ENCODE measurements at places on chromosomes 3 and 15.

DNA sequence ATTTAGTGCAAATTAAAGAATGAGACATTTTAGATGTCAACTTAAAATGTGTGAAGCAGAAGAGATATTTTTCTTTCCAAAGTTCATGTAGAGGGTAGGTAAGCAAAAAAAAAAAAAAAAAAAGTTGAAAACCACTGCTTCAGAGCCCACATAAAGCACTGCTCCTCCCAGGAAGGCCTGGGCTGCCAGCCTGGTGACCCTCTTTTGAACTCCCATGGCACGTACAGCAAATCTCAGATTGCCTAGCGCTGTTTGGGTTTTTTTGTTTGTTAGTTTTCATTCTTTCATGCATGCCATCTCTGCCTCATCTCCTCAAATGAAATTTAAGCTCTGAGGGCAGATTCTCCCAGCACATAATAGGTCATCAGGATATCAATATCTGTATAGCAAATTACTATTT is 120.1 kb downstream of the SRGAP3 start:
- no peak for DNase-seq

- DNase-seq: no peak
Measured at GRCh38 chr15:45101749-45102148, 12.2 kb downstream of the DUOX2 start.

DNA sequence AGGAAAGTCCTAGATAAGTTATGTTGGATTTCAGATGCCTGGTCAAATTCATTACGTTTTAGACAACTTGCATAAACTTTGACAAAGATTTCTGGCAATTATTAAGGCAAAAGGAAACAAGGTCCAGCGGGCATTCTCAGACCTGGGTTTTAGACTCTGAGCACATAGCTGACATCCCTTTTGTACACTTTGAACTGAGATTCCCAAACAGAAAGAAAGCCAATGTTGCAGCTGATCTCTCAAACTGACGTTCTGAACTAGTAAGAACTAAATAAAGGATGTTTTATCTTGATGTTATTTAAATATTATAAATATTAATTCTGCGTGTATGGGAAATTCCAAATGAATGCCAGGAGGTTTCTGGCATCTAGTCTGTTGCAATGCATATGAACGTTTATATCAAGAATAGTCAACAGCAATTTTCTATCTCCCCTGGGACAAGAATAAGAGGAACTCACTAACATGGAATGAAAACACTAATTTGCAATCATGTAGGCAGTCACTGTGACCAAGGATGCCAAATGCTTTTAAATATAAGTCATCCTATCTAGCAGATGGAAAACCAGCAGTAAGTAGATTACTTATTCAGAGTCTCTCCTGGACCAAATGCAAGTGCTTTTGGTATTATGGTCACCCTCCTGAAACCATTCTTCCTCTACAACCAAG is 202.1 kb downstream of the GREM1 start:
- no peak for DNase-seq

DNA sequence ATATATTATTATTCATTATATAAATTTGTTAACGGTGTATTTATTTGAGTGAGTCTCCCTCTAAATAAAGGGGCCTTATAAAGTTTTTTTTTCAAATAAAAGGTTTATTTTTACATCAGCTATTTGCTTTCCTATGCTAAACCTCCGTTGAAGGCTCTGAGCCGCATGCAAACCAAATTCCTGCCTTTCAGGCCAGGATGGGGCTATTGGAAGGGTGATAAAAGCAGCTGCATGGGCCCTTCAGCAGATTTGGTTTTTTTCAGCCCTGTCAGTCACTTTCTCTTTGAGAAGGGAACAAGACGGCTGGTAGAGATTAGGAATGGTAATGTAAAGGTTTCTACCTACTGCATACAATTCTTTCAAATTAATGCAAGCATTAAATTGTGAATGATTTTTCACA is 244.2 kb downstream of the WNT5A start:
- DNase-seq: no peak

All from stimulated activated CD8-positive, alpha-beta memory T cell treated with anti-CD3 and anti-CD28 coated beads, Interleukin-4, amount 100 ng/mL, for 1 hour (primary cell).